Stimulated activated CD4-positive, alpha-beta T cell treated with anti-CD3 and anti-CD28 coated beads, Interleukin-15, amount 100 ng/mL, for 1 hour (primary cell): ENCODE measurements at places on chromosomes 12 and 14.

DNA sequence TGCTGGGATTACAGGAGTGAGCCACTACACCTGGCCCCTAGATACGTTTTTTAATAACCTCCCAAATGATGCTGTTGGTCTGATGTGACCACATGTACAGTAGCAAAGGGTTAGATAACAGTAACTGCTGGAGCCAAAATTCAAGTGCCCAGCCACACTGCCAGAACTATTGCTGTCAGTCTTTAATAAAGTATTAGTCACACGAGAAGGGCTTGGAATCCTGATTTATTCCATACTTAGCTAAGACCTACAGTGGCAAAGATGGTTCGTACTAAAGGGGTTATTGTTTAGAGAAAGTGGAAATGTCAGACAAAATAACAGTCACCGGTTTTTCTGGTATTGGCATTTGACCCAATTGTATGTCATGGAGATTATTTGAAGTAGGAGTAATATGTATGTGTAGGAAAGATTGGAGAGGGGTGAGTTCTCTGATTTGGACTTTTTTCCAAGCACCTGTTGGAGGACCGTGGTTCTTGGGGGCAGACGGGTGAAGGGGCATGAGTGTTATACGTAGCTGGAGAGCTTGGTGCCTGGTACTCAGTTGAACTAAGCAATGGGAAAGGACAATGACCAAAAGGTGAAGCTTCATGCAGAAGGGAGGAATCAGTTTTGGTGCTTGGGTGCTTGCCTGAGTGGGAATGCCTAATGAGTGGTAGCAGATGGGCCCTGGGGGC lies 9.7 kb downstream of the TUBA1C start:
- DNase-seq: no peak

- no peak for DNase-seq
Measured at GRCh38 chr14:92898566-92899131, 24.3 kb upstream of the CHGA start.

GRCh38 chr12:42961395-42961794 lies 371.8 kb upstream of the PRICKLE1 start:
- DNase-seq: no peak

DNA sequence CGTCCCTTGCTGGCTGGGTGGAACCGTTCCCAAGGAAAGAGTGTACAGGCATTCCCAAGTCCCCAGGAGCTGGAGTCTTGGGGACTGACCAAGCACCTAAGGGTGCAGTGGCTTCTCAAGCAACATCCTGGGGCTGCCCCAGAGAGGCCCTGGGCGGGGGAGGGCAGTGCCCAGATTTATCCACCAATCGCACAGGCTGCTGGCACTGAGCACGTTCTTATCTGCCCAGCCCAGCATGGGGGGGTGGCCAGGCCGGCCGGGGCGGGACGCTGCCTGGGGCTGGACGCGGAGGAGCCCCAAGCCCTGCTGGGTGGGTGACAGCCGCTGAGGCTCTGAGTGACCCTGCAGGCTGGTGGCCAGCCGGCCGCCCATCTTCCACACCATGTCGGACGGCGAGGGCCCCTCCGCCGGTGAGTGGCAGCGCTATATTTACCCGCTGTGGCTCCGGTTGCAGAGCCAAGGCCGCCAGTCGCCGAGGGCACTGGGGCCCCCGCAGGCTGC lies 53.4 kb downstream of the CYP46A1 start:
- no peak for DNase-seq

DNA sequence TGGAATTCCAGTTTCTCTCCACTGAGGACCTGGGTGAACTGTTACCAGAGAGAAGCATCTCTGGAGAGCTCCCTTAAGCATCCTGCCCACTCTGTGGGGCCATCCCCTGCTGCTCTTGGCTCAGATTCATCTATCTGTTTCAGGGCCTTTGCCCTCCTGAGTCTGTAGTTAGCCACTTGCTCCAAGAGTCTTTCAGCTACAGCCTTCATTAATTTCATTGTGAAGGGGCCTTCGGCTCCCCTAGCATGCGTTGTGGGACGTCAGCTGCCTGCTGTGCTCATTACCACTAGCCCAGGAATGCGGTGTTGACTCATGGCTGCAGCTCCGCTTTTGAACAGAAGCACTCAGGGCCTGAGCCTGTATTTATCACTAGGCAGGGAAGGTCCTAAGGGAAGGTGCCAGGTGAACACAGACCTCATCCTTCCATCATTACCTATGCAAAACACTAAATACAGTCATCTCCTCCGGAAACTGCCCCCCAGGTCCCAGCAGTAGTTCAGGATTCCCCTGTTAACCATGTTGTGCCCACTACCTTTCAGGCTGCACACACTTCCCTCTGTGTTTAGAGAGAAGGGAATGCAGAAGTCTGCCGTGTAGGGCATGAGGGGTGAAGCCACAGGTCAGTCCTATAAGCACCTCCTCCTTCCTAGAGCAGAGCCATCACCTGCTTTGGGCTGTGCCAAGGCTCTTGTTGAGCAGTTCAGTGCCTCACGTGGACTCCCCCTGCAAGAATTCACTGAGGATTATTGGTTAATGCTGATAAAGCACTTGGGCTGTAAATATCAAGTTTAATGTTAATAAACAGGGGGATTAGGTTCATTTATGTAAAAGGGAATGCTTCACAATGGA lies 191.4 kb downstream of the CACNA1C start:
- DNase-seq: no peak

DNA sequence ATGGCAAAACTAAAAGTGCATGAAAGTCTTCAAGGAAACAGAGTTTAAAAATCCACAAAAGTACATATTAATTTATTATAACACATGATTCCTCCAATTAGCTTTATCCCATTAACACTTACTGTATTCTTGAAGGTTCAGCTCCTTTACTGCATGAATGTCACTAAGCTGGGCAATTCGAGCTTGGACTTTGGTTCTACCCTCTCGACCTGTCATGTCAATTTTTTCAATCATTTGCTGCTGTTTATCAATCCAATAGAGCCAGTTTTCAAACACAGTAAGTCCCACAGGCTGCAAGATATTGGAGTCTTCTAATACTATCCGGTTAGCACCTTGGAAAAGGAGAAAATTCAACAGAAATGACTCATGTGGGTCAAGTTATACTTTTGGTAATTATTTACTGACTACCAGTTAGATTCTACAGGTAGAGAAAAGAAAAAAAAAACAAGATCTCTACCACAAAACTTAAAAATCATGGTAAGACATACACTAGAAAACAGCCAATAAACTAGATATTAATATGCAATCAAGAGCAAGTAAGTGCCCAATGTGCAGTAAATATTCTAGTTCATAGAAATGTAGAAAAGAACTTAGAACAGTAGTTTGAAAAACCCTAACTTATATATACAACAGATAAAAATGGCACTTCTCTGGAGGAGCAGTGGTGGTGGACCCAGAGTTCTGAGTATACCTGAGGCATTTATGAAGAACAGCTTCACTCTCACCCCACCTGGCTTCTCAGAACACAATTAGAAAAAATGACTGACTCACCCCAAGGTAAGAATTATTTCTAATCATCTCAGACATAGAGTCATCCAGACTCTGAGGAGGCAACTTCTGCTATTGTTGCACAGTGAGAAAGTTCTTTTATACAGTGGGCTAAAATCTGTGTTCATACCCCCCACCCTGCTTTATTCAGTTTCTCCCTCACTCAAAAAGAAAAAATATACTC lies 67.7 kb downstream of the BCL2L14 start:
- no peak for DNase-seq

DNA sequence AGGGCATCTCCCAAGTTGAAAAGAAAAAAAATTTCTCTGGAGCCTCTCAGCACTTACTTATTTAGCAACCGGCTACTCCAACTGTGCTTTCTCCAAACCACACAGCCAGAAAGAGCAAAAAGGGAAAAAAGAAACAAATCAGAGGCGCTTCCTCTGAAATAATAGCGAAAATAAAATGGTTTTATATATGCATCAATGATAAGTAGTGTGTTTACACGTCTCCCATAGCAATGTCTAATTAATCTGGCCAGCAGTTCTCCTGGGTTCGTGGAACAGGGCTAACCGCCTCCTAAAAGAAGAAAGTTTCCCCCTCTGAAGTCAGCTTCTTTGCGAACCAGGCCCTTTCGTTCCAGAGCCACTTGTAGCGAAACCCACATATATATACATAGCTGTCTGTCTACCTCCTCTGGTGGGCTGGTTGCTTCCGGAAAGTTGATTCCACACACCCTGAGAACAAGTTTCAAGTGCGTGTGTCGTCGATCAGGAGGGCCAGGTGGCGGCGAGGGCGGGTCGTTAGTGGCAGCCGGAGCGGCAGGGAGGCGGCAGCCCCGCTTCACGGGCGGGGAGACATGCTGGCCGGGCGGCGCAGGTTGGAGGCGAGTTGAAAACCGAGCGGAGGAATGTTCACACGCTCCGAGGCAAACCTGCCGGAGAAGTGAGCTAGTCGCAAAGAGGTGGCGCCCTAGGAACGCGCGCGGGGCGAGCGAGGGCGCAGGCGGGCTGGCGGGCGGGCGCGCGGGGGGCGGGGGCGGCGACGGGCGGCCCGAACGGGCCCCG lies 2.7 kb downstream of the PTHLH start:
- no peak for DNase-seq

DNA sequence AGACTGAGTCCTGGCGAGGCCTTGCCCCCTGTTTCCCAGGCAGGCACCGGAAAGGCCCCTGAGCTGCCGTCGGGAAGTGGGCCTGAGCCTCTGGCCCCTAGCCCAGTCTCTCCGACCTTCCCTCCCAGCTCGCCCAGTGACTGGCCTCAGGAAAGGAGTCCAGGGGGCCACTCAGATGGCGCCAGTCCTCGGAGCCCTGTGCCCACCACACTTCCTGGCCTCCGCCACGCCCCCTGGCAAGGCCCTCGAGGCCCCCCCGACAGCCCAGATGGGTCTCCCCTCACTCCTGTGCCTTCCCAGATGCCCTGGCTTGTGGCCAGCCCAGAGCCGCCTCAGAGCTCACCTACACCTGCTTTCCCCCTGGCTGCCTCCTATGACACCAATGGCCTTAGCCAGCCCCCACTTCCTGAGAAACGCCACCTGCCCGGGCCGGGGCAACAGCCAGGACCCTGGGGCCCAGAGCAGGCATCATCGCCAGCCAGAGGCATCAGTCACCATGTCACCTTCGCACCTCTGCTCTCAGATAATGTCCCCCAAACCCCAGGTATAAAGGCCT lies 10.9 kb downstream of the TNS2 start:
- no peak for DNase-seq

- no peak for DNase-seq
Measured at GRCh38 chr12:7486512-7486911, 17.1 kb downstream of the CD163 start.

DNA sequence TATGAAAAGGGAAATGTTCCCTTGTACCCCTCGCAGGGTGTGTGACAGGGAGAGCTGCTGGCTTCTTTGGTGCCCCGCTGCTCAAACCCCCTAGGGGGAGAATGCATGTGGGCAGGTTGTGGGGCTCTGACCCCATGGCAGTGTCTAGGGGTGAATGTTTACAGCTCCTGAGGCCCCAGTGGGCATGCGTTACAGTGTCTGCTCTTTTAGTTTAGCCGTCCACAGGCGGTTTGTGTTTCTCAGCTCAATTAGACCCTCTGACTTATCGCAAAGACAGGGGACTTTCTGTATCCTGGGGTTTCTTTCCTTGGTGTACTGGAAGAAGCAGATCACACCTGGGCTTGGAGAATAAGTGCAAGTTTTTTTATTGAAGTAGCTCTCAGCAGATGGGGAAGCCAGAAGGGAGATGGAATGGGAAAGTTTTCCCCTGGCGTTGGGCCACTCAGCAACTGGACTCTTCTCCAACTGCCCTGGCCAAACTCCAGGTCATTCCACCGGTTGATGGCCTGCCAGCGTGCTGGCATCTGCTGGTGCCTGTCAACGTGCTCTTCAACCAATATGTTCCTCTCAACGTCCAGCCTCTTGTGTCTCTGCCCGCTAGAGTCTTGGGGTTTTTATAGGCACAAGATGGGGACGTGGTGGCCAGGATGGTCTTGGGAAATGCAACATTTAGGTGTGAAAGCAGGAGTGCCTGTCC lies 720.9 kb downstream of the FSCB start:
- DNase-seq: no peak

DNA sequence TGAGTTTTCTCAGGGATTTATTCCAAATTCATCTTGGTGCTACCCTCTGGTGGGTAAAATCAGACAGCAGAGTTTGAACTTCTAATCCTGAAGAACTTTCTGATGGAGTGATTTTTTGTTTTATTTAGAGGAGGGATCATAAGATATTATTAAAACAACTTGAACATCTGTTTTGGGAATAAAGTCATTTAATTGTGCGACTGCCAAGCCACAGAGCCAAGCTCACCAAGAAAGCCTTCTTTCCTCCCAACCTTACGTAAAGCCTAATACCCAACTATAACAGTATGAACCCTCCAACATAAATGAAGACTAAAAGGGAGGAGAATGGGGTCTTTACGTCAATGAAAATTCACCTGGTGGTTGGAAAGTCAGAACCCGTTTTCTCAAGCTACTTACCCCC lies 205.5 kb upstream of the IGF1 start:
- DNase-seq: no peak

DNA sequence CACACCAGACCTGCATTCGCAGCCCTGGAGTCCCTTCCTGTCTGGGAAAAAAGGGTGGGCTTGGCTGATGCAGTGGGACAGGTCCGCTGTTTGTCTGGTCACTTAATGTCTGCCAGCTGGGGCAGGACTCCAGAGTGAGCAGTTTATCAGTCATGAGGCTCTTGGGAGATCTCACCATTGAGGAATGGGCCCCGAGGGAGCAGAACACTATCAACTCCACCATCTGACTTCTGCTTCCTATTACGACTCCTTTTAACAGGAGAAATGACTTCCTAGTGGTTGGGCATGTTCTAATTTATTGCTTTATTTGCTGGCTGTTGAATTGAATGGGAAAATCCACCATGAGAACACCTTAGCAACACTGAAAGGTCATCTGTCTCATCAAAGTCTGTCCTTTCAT lies 182.5 kb upstream of the RASSF8 start:
- no peak for DNase-seq

GRCh38 chr12:79048962-79049361 lies 184.4 kb downstream of the SYT1 start:
- no peak for DNase-seq

GRCh38 chr14:31449971-31450610 lies 7.2 kb downstream of the DTD2 start:
- no peak for DNase-seq

DNA sequence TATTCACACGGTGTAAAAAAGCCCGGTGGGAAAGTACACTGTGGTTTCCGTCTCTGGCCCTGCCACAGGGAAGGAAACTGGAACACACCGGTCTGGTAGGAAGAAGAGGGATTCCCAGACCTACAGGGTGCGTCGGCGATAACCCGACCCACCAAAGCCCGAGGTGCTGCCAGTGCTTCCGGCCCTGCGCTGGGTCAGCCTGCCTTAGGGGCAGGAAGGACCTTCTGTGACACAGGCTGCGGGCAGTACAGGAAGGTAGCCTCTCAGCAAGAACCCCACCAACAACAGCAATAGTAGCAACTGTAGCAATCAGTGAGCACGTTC lies 169.5 kb upstream of the FKBP4 start:
- no peak for DNase-seq

DNA sequence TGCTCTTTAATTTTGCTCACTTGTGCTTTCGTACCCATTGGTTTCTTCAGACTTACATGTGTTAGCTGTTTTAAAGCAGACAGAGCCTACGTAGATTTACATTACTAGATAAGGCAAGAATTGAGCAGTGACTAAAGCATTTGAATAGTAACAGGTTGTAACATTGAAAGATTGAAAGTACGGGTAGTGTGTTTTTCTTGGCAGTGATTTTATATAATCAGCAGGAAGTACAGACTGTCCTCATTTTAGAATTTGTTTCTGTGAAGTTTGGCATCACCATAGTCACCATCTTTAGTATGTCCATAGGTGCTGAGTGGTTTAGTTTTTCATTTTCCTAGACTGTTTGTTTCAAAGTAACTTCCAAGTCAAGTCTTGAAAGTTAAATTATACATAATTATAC lies 14.0 kb downstream of the RTRAF start:
- no peak for DNase-seq
